ENCODE measurements at places on chromosomes 12 and 14.
A peak's percentile ranks its signal among the peaks of the same experiment; 100 is the strongest.

DNA sequence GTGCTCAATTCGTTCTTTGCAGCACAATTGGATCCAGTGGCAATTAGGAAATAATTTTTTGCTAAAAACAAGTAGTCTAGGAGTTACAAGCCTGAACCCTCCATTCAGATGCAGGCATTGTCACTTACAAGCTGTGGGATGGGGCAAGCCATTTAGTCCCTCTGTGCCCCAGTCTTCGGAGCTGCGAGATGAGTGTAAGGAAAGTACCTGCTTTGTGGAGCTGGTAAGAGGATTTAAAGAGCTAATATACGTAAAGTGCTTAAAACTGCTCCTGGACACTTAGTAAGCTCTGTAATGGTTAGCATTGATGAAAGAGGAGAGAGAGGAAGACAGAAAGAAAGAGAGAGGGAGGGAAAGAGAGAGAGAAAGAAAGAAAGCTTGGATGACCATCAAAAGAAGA is 112.5 kb downstream of the LGMN start:
- DNase-seq: no peak

DNA sequence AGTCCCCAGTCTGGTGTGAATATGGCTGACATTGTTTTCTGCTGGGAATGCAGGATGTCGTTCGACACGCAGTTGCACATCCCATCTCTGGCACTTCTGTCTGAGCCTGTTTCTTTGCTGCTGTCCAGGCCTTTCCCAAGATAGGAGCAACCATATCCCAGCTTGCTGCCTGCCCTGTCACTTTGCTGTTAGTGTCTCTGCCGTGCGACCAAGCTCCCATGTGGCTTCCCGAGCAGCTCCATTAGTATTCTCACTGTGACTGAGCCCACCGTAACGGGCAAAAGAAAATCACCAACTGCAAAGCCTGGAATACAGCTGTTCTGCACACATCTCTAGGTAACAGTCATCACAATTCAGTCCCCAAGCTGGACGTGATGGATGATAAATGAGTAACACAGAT is 66.0 kb upstream of the CPSF6 start:
- DNase-seq: no peak

- peak; percentile 39 for DNase-seq
Observed at GRCh38 chr14:91873471-91874415, 6.4 kb upstream of the TC2N start.

GRCh38 chr12:38904537-38905479 is 583 bp downstream of the CPNE8 start:
- DNase-seq: peak; percentile 85

GRCh38 chr12:55972911-55973598 is 823 bp upstream of the RAB5B start:
- no peak for DNase-seq

GRCh38 chr12:54425702-54426101 is 6.6 kb upstream of the ITGA5 start:
- no peak for DNase-seq

DNA sequence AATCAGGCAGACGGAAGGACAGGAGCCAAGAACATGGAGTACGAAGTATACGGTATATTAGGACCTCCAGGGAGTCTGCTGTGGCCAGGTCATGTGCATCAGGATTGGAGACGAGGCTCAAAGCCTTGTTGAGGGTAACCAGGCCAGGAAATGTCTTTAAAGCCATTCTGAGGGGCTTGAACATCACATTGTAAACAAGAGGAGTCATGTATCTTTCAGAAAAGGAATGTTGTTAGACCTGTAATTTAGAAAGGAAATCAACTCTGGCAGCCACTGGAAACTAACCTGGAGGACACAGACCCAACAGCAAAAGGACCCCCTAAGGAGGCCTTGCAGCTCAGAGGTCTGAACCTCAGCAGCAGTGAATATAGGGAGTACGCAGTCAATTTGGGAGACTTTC is 7.5 kb downstream of the MAP3K9 start:
- no peak for DNase-seq

GRCh38 chr14:75877884-75878283 is 103.9 kb downstream of the TGFB3 start:
- no peak for DNase-seq

DNA sequence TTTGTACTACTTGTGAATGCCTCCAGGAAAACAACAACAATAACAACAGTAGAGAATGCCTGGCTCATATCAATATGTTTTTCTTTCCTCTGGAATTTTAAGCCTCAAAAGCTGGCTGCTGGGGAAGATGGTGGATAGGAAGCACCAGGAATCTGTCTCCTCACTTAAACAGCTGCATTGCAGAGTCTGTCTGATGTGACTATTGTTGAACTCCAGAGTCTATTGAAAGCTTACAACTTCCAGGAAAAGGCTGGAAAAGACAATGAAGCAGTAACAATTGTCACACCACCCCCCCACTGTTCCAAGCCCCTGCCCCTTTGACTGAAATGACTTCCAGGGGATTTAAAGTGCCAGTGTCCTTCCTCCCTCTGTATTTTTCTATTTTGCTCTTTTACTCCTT is 309.7 kb downstream of the BMP4 start:
- no peak for DNase-seq

DNA sequence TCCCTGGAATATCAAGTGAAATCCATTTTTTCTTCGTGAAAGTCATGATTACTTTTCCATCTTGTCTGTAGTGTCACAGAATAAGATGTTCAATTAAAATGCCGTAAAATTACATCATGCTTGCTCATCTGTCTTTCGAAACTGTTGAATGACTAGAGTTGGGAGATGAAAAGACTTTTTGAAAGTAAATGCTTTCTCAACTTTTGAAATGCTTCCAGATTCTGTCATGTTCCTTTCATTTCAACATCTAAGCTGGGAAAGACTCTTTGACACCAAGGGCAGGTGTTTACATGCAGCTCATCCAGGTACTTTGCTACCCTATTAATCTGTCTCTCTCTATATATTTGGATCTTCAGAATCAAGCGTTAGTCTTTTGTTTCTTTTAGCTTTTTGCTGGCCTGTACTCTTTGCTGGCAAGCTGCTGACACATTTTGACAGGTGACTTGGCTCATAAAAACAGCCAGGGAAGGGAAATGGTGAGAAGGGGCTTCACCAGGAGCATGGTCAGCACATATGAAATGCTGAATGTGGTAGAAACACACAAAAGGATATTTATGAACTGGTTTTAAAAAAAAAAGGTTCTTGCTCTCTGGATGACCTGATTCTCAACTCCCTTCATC is 77.0 kb upstream of the METAP2 start:
- DNase-seq: no peak

DNA sequence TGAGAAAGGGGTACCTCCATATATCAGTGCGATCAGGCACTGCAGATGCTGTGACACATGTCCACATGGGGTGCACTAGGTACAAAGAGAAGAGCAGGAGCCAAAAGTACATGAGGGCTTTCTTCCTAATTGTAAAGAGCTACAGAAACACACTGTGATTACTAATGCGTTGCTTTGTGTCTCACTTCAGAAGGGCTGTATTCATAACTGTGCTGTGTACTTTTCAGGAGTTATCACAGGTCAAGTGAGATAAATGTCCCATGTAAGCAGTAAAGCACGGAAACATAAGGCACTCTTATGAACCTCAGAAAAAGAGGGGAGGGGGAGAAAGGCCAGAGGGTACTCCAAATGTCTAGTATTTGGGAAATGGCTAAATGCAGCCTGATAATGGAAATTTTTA is 10.6 kb downstream of the SPRING1 start:
- no peak for DNase-seq

- no peak for DNase-seq
Observed at GRCh38 chr14:47921133-47921532, 245.7 kb upstream of the MDGA2 start.

- DNase-seq: no peak
Observed at GRCh38 chr12:9928607-9929006, 3.6 kb downstream of the CLEC2A start.

- no peak for DNase-seq
Observed at GRCh38 chr14:103391048-103391447, 5.8 kb downstream of the MARK3 start.

DNA sequence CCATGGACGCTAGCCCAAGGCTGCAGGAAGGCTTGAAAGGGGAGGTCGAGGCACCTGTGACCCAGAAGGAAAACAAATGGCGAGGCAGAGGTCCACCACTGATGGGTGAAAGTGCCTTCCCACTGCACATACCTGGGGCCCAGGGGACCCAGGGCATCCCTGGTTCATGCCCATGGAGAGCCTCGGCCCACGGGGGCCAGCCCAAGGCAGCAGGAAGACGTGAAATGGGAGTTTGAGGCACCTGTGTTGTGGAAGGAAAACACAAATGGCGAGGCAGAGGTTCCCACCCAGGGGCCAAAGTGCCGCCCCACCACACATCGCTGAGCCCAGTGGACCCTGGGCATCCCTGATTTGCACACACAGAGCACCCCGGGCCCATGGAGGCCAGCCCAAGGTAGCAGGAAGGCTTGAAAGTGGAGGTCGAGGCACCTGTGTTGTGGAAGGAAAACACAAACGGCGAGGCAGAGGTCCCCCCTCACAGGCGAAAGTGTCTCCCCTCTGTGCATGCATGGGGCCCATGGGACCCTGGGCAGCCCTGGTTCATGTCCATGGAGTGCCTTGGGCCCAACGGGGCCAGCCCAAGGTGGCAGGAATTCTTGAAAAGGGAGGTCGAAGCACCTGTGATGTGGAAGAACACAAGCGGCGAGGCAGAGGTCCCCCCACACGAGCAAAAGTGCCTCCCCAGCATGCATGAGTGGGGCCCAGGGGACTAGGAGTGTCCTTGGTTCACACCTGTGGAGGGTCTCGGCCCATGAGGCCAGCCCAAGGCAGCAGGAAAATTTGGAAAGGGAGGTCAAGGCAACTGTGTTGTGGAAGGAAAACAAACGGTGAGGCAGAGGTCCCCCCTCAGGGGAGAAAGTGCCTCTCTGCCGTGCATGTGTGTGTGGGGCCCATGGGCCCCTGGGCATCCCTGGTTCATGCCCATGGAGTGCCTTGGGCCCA is 383.3 kb downstream of the ALG10 start:
- DNase-seq: peak; percentile 3

DNA sequence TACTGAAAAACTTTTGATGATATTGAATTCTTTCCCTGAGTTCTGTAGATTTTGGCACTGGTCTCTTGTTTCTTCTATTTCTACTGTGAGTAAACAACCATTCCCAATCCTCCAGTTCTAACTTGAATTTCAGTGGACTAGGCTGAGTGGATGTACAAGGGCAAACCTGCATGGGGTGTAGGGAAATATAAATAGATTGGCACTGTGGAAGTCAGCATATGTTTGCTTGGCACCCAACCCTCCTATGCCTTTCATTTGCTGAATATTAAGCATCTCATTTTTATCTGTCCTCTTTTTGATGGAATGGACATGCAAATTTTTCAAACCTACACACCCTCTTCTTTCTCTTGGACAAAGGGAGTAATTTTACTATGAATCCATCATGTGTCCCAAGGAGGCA is 828.3 kb downstream of the DIO2 start:
- DNase-seq: no peak

DNA sequence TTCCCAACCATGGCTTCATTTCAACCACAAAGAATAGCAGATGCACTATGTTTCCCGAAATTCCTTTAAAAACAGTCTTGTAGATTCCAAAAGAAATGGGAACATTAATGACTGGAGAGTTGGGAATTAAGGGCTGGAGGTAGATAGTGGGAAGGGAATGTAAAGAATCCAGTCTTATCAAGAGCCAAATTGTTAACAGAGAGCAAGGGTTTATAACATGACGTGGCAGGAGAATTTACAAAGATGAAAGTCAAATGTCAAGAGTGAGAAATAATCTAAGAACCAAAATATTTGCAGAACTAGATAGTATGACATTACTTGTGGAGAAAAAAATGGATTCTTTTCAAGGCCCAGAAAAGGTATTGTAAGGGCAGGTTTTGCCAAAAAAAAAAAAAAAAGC is 200.9 kb downstream of the GRIN2B start:
- DNase-seq: no peak

DNA sequence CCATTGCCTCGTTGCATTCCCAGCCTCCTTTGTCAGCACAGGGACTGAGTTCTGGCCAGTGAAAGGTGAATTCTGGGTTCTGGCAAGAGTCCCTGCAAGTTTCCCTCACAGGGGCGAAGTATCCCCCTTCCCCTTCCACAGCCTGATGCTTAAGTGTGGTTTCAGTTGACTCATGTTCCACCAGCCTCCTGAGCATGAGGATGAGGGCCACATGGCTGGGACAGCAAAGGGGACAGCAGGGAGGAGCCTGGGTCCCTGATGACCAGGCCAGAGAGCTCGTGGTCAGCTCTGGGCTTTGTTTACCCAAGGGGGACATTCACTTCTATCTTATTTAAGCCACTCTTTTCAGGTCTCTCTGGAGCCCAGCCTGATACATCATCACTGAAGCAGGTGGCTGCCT is 36.5 kb downstream of the CACNA2D4 start:
- DNase-seq: no peak

DNA sequence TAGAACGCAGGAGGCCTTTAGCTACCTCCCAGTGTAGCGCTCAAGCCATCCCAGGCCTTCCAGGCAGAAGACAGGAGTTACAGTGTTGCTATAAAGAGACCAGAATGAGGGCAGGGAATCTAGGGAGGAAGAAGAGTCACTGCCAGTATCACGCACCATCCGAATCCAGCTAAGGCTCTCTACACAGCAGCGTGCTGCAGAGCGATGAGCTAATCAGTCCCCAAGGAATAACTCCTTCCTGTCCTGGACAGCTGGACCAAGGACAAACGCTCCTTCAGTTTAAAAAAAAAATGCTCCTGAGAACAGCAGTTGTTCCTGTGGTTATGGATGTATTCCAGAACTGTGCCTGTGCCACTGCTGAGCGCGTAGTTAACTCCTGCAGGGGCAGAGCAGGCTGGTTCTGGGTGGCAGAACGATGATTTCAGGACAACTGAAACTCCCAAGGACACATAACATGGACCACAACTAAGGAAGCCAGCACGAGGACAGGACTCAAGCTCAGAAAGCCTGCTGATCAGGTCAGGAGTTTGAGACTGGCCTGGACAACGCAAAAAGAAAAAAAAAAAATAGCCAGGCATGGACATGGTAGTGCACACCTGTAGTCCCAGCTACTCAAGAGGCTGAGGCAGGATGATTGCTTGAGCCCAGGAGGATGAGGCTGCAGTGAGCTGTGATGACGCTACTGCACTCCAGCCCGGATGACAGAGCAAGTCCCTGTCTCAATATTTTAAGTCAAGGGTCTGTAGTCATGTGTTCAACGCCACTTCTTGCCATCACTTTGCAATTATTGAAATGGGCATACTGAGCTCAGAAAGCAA is 2.6 kb downstream of the IFFO1 start:
- DNase-seq: no peak

Measured in mucosa of gallbladder (tissue), 1 donor.